AG08395 (cell line): ENCODE measurements at places on chromosomes 3 and 15.

DNA sequence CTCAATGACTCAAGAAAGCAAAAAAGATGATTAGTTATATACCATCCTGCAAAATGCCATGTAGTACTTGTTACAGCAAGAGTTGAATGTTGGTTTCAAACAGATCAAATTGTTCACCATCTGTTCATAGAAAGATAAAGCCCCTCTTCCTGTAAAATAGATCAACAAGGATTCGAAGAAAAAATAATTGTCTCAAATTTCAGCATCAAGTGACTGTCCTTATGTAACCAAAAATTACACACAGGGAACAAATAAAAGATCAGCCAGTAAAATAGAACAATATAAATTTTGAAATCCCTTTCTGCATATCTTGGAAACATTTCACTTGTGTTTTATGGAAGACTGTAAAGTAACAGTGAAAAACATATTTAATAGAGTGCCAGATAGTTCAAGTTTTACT is 165.1 kb upstream of the STAC start:
- DNase-seq = no peak

DNA sequence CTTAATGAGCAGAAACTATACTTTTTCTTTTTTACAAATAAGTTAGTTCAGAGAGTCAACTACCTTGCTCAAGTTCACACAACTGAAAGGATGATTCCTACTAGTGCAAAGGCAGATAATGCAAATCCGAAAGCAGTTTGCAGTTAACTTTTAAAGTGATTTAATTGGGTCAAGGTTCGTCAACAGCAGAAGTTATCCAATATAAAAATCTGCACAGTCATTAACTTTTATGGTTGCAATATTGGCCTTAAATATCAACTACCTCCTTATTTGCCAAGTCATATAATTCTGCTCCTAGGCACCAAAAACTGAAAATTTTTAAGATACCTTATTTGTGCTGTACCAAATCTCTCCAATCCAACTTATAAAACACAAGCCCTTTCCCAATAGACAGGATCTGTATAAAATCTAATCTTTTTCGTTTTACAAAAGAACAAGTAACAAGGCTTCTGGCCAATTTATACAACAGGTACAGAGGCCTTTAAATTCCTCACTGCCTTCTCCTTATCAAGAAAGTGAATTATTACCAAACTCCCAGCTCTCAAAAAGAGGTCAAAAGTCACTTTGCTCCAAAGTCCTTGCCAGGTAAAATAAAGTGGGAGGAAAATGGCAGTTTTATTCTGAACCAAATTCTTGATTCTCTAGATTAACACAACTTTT is 416.6 kb upstream of the NECTIN3 start:
- DNase-seq = no peak

GRCh38 chr3:168581771-168582225 is 486.1 kb upstream of the GOLIM4 start:
- DNase-seq = no peak

- DNase-seq = no peak
Measured at GRCh38 chr3:172915911-172916514, 165.5 kb downstream of the ECT2 start.

GRCh38 chr15:75008629-75009326 is 13.4 kb downstream of the SCAMP5 start:
- DNase-seq = no peak

DNA sequence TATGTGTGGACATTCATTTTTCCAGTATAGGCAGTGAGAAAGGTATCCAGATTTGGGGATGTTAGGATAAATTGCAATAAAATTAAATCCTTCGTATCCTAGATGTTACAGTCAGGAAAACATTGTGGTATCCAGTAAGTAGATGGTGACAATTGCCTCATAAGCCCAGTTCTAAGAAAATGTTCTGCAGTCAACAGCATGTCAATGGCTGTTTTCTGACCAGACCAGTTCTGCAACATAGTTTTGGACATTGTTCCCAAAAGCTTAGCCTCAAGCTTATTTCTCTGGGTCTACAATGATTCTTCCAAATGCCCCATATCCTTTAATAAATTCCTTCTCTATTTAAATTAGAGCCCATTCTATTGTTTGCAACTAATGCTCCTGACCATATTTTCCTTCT is 480.7 kb downstream of the FHIT start:
- DNase-seq = no peak

GRCh38 chr15:69656271-69657030 is 203.8 kb downstream of the RPLP1 start:
- DNase-seq = no peak

- peak; percentile 50 for DNase-seq
Measured at GRCh38 chr3:55624238-55624637, 137.1 kb upstream of the WNT5A start.

GRCh38 chr3:77873598-77873997 is 833.7 kb downstream of the ROBO2 start:
- DNase-seq = no peak

DNA sequence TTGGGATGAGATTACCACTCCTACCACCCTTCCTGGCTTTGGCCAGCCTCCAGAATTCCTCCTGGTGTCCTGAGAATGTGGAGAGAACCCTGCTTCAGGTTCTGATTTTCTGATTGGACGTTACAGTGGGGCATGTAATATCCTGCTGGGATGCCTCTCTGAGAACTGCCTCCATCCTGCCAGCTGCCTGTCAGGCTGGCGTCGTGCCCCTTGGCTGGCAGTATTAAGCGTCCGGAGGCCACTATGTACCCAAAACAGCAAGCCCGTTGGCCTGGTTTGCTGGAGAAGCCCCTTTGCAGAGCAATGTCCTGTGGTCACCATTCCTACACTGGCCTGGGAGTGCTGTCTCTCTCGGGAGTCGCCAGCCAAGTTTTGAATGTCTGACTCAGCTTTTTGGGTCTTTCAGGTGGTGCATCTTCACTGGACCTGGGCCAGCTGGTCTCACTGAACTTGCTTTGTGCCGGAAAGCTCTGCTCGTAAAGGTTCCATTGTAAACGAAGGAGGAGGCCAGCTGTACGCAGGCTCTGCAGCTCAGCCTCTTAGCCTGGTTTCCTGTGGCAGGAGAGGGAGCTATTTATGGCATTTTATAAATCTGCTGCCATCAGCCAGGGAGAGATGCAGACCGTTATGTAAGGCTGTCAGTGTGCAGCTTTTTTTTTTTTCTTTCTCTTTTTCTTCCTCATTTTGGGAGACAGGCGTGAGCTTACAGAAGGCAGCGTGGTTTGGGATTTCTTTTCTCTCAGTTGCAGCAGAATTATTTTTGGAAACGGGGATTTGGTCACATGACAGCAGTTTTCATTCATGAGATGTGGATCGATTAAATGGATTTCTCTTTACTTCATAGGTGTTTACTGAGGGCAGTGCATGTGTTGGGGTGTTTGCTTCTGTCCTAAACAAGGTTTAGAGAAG is 19.0 kb upstream of the TRAK1 start:
- DNase-seq = peak; percentile 72

- no peak for DNase-seq
Measured at GRCh38 chr15:94417501-94418293, 186.3 kb downstream of the MCTP2 start.

DNA sequence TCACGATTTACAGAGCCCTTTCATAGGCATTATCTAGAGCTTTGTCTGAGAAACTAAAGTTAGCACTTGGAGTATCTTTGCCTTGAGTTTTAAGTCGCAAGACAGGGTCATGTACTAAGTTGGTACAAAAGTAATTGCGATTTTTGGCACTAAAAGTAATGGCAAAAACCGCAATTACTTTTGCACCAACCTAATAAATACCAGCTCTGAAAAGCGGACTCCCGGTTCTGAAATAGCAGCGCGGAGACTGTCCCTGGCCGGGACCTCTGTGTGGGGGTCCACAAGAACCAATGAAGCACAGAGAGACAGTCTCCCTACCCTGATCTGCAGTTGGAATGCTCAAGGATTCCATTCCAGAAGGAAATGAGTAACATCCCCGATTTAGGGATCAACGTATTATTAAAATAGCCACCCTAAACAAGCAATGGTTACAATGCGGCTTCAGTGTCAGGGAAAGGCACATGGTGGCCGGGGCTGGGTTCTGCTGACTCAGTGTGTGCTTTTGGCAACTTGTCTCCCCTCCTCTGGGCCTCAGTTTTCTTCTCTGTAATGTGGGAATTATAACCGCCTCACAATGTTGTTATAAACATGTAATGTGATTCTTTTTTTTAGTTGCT is 150.3 kb upstream of the MCTP2 start:
- DNase-seq = no peak

DNA sequence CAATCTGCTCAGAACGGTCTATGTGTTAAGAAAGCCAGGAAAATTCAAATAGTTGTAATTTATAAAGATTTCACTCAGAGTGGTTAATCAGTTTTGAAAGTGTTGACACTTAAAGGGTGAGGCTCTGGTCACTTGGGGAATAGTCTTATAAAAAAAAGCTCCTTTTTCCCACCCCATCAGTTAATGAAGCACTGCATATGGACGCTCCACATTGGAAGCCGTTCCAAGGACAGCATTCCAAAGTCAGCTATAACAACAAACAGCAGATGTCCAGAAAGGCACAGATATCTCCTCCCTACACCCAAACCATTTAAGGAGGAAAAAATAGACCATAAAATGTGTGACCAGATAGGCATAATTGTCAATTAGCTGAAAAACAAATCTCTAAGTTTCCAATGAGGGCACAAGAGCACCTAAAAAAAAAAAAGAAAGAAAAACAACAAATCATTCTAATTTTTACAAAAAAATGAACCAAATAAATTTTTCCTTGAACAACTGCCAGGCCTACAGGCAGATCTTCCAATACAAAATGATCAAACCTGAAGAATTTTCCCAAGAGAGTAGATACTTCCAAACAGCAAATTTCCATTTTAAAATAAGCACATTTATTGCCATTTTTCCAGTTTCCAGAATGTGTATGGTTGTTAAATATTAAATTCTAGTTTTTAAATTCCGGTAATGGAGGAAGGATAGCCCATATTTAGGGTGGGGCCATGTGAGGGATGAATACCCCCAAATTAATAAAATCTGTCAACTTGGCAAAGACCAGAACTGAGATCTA is 198.3 kb downstream of the ERC2 start:
- DNase-seq = no peak

DNA sequence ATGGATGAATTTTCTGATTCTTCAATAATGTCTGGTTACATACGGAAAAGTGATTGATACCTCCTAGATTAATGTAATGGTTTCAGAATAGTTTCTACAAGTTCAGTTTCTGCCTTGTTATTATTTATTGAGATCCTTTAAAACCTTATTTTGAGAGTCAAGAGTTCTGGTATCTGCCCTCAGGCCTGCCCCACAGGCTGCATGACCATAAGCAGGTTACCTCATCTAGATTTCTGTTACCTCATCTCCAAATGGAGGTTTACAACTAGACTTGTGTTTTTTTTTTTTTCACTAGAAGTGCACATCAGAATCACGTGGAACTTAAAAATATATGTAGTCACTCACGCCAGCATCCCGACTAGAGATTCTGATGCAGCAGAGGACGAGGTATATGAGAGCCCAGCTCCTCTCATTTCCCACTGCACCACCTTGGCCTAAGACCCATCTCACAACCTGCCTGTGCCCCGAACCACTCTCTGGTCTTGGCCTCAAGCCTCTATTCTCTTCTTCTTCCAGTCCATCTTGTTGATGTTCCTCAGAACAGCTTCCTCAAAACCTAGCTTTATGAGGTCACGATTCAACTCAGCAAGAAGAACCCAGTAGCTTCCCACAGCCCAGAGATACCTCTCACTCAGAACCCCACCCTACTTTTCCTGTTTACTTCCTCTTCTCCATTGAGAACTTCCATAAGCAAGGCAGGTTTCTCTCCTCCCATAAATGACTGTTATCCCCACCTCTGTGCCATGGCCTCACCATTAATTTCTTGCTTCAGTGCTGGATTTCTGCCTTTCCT is 353.4 kb downstream of the CHST2 start:
- no peak for DNase-seq

GRCh38 chr3:106824856-106825255 is 552.4 kb upstream of the CCDC54 start:
- peak; percentile 19 for DNase-seq

GRCh38 chr3:11551036-11551435 is 92.7 kb downstream of the VGLL4 start:
- DNase-seq = no peak

DNA sequence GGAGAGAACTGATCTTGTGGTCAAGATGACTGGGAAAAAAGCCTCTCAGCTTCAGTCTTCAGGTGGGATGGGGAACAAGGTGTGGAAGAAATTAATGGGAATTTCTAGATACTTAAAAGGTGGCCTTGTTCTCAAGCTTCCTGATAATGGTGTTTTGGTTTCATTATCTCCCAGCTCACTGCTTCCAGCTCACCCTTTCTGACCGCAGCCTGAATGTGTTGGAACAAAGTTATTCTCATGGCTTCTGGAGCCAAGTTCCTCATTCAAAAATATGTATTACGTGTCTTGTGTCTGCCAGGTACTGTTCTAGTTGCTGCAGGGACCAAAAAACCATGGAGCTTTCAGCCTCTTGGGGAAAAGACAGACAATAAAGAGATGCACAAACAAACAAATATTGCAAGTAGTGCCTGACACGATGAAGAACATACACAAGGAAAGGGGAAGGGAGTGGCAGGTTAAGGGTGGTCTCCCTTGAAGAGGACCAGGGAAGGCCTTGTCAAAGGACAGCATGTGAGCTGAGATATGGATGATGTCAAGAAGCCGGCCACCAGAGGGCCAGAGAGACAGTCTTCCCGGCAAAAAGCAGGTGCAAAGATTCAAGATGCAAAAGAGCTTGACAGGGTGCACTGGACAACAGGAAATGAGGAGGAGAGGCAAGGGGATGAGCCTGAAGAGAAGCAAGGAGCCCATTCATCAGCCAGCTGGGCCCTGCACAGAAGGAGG is 35.5 kb downstream of the ARRDC4 start:
- peak; percentile 18 for DNase-seq

DNA sequence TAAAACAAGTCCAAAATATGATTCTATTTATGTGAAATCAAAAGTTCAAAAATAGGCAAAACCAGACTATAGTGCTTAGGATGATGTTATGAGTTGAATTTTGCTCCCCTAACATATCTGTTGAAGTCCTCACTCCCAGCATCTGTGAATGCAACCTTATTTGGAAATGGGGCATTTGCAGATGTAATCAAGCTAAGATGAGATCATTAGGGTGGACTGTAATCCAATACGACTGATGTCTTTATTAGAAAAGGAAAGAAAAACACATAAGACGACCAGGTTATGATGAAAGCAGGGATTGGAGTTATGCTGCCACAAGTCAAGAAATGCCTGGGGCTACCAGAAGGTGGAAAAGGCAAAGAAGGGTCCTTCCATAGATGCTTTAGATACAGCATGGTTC is 110.5 kb upstream of the CCDC39 start:
- no peak for DNase-seq

DNA sequence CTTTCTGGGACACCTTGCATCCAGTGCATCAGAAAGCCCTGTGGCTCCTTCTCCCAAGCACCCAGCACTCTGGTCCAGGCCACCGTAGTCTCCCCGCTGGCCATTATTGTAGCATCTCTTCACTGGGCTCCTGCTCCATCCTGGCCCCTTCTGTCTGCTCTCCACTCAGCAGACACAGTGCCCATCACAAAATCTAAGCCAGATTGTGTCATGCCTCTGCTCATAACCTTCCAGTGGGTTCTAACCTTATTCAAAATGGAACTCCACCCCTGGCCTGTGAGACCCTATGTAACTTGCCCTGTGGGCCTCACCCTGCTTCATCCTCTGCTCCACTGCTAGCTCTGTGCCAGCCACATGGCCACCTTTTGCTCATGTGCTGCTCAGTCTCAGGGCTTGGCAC is 31.7 kb upstream of the PRR23E start:
- DNase-seq = no peak

- DNase-seq = no peak
Measured at GRCh38 chr3:110419096-110419495, 652.5 kb upstream of the NECTIN3 start.
